ENCODE measurements at places on chromosomes 4 and X.

DNA sequence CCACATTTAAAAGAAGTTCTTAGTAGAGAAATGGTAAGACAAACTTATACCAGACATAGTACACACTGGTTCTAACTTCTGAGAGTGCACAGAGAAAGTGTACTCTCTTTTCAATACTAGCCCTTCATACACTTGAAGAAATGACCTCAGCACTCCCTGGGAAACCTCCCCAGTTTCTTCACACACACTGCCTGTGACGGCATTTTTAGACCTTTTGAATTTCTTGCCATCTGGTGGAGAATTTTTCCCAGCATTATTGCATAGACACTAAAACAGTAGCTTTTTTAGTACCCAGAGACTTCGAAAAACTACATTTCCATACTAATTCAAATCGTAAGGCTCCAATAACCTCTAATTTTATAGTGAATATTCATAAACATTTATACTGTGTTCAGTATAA, 341.6 kb upstream of the MAOA start:
- DNase-seq: no peak

- no peak for DNase-seq
Observed at GRCh38 chr4:115292320-115293092, 179.1 kb upstream of the NDST4 start.

DNA sequence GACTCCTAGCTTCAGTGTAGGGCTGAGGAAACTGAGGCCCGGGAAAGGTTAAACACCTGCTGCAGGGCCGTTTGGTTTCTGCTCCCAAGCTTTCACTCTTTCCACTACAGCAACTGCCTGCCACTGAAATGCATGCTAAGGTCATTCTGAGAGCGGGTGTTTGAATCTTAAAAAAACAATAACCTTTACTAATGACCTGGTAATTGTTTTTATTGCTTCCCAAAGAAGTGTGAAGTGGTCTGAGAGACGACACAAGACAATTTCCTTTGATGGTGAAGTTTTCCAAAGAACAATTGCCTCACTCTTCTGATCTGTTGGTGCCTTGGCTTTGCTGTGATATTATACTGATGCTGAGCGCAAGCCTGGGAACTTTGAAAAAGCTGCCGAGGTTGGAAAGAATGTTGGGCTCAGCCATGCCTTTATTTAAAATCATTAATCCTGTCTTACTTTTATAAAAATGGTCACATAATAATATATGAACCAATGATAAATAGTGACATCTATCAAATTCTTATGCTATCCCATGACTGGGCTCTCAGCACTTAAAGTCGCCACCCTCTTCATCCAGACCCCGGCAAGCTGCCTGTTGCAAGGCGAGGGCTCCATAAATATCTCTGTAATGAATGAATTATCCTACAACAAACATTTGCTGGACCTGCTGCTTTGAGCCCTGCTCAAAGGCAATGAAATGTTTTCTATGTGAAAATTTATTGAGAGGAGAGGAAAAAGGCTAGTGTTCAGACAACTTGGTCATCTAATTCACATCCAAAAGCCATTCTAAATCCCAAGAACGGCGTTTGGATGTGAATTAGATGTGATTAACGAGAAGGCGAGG, 67.8 kb upstream of the SOD3 start:
- DNase-seq: no peak

DNA sequence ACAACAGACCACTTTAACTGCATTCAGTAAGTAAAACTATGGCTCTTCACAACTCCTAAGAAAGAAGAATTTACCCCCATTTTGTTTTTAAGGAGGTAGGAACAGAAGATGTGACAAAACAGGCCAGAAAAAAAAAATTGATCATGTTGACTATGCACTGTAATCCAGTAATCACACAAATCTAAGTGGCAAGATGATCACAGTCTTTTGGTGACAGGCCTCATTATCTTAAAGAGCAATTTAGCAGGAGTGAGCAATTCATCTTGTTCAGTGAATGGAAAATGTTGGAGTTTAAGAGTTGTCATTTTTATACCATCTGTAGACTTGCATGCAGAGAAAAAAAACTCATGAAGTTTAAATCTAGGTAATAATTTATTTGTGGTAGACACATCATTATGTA, 115.1 kb downstream of the SLC39A8 start:
- no peak for DNase-seq

DNA sequence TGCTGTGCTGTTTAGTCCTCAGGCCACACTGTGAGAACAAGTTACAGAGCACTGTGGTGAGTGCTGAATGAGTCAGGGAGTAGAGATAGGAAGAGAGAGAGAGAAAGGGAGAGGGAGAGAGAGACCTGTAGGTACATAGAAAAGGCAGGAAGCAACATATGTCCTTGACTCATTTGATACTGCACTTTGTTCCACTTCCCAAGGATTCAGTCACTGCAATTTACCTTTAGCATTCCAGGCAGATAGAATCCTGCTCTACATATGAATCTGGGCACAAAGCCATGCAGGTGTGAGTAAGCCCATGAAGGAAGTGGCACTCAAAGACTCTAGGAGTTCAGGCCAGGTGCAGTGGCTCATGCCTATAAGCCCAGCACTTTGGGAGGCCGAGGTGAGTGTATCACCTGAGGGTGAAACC, 1.0 kb upstream of the DAPP1 start:
- no peak for DNase-seq

GRCh38 chr4:98639523-98639922, 18.9 kb downstream of the TSPAN5 start:
- DNase-seq: no peak

- DNase-seq: no peak
Observed at GRCh38 chrX:63430026-63430425, 78.9 kb upstream of the SPIN4 start.

- no peak for DNase-seq
Observed at GRCh38 chr4:108466936-108467902, 153.2 kb upstream of the RPL34 start.

- no peak for DNase-seq
Observed at GRCh38 chr4:114217150-114217817, 237.8 kb upstream of the ARSJ start.

DNA sequence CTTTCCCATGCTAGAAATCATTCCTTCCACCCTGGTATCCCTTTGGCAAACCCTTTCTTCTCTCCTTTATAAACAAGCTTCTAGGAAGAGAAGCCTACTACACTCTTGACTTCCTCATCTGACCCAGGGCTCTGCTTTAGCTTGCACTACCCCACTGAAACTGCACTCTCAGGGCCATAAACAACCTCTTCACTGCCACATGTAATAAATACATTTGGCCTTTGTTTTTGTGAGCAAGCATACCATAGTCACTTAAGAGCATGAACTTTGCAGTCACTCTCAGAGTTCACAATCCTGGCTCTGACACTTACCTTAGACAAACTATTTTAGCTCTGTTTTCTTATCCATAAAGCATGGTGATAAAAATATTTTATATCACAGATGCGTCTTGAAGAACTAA, 50.7 kb upstream of the USP38 start:
- DNase-seq: no peak

DNA sequence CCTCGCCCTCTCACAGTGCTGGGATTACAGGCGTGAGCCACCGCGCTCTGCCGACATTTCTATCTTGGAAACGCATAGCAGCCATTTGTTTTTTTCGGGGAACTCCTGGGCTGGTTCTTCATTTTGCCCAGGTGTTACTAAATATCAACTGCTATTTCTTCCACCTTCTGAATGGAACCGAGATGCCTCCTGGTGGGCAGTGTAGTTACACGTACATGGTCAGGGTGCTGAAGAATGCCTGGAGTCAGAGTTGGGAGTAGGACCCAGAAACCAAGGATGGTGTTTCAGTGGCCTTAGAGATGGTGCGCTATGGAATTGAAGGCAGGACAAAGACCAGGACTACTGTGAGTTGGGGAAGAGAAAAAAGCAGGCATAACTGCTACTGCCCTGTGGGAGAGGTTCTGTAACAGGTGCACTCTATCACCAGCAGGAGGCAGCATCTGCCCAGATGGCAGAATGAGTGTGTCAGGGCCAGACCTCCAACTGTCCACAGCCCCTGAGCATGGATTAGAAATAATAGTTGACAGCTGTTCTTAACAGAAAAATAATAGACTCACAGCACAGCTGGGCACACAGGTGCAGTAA, 81.7 kb downstream of the ZC4H2 start:
- DNase-seq: no peak

DNA sequence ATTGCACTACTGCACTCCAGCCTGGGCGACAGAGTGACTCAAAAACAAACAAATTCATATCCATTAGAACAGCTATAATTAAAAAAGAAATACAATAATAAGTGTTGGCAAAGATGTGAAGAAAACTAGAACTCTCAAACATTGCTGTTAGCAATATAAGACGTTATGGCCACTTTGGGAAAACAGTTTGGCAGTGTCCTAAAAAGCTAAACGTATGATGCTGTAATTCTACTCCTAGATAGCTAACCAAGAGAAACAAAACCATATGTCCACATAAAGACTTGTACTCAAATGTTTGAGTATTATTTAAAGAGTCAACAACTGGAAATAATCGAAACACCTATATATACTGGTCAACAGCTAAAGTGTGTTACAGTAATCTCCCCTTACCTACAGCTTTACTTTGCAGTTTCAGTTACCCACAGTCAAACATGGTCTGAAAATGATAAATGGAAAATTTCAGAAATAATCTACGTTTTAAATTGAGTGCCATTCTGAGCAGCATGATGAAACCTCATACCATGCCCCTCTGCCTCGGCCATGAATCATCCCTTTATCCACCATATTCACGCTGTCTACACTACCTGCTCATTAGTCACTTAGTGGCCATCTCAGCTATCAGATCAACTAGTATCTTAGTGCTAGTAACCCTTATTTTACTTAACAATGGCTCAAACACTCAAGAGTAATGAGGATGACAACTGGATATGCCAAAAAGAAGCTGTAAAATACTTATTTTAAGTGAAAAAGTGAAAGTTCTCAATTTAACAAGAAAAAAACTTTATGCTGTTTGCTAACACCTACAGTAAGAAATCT, 4.9 kb downstream of the ELF2 start:
- no peak for DNase-seq

GRCh38 chr4:55509266-55509665, 37.4 kb downstream of the CLOCK start:
- DNase-seq: no peak

GRCh38 chr4:22416403-22416802, 99.5 kb downstream of the ADGRA3 start:
- DNase-seq: no peak

GRCh38 chr4:150302553-150302952, 224.3 kb downstream of the DCLK2 start:
- no peak for DNase-seq

Data from stimulated activated CD8-positive, alpha-beta memory T cell treated with anti-CD3 and anti-CD28 coated beads, Interleukin-4, amount 100 ng/mL, for 1 hour (primary cell).